Activated T-helper 1 cell treated with anti-CD3 and anti-CD28 coated beads, Interleukin-12 subunit alpha, Interleukin-12 subunit beta, Interleukin-2, Interleukin-4 antibody, amounts not matched to agents 30 ng/mL and 10 ng/mL and 1 ng/mL, durations not matched to agents 14 hours and 24 hours and 36 hours (primary cell): ENCODE measurements at places on chromosomes 2 and 18. TPM values are rescaled to one million over a fixed set of nuclear protein-coding genes. Genes with fewer than 3 reads are reported as not detected.

DNA sequence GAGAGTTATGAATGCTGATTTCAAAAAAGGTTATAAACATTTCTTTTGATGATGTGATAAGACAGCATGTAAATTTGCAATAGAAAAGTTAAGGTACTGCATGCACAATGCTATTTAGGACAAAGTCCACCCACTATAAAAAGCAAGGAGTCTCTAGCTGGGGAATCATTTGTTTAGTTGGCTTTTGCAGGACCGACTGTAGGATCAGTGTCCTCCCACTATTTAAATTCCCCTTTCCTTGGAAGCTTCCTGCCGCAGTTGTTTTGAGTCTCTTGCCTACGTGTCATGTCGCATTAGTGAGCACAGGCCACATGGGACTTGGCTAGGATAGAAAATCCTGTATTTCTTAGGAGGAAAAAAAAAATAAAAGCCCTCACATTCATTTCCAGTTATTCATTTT, 13.1 kb downstream of the QPCT start:
- DNase-seq: no peak

SCN3A gene
- not detected in 2 replicates for total RNA-seq

RNF152 gene
- total RNA-seq: 0.56 and 0.65 TPM in 2 replicates

RMDN2 gene
- total RNA-seq: 1.3 and 2.2 TPM in 2 replicates

- no peak for DNase-seq
These were observed 49.1 kb upstream of the CTDP1 start for GRCh38 chr18:79630281-79631095.

CDH20 gene
- not detected in 2 replicates for total RNA-seq

- no peak for DNase-seq
These were observed 155.6 kb upstream of the XPO1 start for GRCh38 chr2:61693744-61694143.

TPO gene
- not detected in 2 replicates for total RNA-seq
